CD4-positive, alpha-beta T cell treated with Interleukin-6 at 100 ng/mL for 8 hours (primary cell): ENCODE measurements at places on chromosomes 1 and 21.

DNA sequence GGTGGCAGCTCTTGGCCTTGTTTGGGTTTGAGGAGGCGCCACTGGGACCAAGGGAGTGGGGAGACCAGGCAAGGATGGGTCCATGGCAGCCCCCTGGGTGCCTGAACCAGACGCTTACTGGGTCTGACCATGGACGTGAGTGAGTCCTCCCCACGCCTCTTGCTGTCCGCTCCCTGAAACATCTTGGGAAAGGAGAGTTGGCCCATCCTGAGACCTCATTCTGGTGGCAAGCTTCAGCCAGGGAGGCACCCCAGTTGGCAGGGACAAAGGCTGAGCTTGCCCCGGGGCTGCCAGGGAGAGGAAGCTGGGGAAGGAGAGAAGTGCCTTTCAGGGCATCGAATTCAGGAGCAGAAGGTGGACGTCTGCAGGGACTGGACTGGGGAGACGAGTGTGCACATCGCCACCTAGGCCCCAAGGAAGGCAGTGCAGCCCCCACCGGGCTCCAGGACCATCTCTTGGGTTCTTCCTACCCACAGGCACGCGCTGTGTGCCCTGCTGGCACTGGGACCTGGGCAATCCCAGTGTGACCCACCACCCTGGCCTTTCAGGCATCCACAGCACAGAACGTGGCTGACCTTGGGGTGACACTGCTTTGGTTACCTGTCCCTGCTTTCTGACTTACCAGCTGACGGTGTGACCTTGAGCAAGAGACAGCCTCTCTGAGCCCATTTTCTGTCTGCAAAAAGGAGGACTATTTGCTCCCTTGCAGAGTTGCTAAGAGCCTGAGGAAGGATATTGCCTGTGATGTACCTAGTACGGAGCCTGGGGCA, 132.9 kb upstream of the WNT4 start:
- peak; percentile 4 for DNase-seq

DNA sequence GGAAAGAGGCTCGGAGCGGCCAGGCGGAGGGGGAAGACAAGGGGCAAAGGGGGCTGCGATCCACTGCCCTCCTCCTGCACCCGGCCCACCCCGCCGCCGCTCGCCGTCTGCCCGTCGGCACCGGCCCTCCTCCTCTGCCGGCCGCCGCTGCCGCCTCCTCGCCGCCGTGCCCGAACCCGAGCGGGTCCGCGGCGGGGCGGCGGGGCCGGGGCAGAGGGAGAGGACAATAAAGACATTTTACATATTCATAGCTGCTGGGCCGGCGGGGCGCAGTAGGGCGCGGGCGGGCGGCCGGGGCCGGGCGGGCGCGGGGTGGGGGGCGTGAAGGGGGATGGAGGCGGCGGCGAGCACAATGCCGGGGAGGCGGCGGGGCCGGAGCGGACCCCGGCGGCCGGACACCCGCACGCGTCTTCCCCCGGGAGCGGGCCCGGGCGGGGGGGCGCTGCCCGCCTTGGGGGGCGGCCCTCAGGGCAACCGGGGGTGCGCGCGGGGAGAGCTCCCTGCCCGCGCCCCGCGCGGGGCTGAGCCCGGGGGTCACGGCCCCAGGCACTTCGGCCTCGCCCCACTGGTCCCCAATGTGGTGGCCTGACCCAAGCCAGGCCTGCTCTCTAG, 546 bp downstream of the POU2F1 start:
- no peak for DNase-seq

- no peak for DNase-seq
Observed at GRCh38 chr21:42734323-42734971, 81.0 kb downstream of the PDE9A start.

DNA sequence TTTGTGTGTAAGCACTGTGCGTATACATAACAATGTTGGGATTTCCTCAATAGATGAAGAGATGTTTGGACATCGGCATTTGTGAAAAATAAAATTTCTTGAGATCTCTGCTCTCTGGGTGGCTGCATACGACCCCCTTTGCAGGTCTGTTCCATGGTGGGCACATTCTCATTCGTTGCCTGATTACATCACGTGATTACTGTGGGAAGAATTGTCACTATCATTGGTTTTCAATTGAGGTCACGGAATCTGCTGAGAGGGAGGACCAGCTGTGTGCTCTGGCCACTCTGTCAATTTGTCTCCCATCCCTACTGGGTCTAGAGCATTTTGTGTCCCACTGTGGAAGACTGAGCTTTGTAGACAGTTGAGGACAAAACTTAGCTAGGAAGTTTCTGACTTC, 81.8 kb downstream of the DISC1 start:
- no peak for DNase-seq

GRCh38 chr1:228546541-228547463, 59.6 kb downstream of the RNF187 start:
- no peak for DNase-seq

DNA sequence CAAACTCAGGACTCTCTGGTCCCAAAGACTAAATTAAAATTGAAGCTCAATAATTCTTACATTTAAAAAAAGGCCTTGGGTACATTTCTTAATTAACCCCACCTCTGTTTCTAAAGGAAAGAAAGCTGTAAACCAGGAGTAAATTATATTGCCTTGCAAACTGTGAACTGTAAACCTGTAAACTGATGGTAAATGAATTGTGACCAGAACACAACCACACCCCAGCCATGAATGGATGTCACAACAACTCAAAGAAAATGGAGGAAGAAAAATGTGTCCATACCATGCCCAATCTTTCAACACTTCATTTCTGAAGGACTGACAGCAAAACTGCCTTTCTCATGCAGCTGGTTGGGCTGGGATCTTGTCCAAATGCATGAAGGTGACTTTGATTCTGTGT, 171.3 kb upstream of the C1orf87 start:
- no peak for DNase-seq

DNA sequence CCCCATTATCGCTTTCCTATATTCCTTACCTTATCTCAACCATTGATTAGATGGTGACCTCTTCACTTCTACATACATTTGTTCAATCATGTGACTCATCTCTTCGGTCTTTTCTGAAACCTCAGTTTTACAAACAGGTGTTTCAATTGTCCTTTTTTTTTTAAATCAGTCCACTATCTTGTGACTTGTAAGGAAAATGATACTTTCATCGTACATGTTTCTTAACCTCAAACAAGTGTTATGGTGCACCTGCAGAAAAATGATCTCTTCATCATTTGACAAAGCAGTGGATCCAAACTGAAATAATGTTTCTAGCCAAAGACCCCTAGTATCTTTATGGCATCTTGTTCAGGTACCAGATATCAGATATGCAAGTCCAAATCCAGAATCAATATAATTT, 1157.2 kb downstream of the MRPL39 start:
- DNase-seq, result no peak

DNA sequence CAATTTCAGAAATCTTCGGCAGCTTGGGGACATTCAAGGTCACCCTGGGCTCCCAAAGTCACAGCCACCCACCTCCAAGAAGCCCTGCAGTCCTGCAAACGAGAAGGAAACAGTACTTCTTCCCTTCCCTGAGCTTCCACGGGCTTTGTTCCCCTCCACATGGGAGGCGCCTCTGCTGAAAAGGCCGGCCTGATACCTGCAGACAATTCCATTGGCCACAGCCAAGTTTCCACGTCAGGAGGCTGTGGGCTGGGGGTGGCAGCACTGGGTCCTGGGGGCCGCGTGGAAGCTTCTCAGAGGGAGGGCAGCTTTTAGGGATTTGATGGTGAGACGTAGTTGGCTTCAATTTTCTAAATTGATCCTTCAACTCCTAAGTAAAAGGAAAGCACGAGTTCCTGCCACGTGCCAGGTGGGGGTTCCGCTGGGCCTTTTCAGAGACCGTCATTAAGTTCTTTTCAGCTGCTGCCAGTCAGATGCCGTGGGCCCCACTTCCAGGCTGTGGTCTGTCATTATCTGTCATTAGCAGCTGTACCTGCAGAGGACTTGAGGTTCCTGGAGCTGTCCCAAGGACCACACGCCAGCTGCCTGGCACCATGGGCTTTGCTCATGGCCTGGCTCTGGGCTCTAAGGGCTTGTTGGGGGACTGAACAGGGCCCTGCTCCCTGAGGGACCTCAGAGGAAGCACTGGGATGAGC, 98.7 kb downstream of the CRYAA start:
- DNase-seq, result no peak

GRCh38 chr1:47507144-47507543, 69.3 kb downstream of the FOXD2 start:
- no peak for DNase-seq

GRCh38 chr1:115313182-115313581, 24.9 kb downstream of the NGF start:
- no peak for DNase-seq

DNA sequence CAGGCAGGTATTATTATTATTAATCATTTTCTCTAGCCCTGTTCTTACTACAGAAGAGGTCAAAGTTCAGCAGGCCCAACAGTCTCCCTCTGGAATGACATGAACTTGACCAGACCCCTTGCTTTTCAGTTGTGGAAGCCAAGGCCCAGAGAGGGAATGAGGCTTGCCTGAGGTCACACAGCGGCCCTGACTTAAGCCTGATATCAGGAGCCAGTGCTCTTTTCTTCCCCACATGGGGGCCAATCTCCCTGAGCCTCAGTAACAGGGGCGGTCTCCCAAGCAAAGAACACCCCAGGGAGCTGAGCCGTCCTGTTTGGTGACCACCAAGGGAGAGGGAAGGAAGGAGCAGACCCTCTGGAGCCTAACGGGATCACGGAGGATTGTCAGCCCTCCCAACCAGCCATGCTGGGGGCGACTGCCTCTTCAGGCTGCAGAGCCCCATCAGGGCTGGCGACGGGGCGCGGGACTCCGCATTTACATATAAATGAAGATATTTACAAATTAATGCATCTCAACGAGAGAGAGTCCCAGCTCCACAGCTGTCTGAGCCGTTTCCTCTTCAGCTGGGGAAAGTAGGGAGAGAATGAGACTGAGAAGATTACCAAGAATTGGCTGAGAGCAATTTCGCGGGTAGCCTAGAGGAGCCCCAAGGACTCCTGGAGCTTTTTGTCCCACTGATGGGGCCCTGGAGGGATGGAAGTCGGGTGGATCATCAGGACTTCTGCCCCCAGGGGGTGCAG, 186.1 kb upstream of the KLHDC7A start:
- no peak for DNase-seq

- no peak for DNase-seq
Observed at GRCh38 chr1:30028939-30029338, 694.4 kb downstream of the MATN1 start.

DNA sequence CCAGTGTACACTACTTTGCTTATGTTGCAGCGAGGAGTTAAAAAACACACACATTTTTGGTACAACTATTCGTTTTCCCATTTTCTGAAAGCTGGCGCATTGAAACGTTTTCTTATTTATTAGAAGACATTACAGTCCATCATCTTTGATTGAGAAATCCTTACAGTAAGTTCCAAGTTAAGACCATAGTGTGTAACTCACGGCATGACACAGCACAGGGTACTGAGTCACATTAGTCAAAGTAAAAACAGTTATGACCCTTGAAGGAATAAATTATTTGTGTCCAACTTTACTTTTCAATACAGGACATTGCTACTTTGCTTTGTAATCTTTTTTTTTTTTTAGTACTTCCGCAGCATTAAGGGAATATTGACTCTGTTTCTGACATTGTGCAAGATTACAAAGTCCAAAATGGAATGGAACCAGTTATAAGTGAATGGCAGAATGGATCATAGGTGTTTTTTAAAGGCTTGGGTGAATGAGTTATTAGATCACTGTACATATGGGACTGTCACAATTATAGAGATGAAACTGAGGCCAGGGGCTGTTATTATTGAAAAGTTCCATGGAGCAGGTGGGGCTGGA, 11.7 kb downstream of the PTGFRN start:
- DNase-seq, result no peak

GRCh38 chr1:227889863-227890405, 57.8 kb downstream of the WNT9A start:
- DNase-seq, result no peak

DNA sequence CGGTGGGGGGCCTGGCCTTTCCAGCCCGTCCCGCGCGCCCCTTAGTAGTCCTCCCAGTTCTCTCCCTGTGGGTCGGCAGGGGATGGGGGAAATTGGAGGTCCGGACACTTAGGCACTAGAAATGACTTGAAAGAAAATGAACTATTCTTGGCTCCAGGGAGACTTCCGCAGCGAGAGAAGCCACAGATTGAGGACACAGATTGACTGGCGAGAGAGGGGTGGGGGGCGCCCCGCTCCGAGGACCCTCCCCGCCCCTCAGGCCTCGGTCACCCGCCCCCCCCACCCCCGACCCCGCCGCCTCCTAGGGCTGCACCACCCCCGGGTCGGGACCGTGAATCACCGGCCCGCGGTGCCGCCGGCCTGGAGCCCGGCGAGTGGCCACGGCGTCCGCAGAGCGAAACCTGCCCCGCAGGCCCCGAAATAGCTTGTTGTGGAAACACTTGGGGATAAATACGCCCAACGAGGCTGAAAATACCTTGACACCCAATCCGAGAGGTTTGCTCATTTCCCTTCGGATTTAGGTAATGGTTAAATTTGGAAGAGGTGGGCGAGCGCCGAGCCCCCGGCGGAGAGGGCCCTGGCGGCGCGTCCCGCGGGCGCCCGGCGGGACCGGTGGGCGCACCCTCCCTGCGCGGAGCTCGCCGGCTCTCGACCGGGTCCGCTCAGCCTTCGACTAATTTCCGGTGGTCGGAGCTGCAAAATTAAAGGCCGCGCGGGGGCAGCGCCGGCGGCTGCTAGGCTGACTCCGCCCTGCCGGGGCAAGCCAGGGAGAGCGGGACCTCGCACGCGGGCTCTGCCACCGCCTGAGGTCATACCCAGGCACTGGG, at the start of gene GFI1:
TSS of gene GFI1 (minus strand) at position 675 of the 827 bp plus-strand sequence. CDS start 3,438 bp downstream, outside the sequence.
- peak; percentile 50 for DNase-seq

DNA sequence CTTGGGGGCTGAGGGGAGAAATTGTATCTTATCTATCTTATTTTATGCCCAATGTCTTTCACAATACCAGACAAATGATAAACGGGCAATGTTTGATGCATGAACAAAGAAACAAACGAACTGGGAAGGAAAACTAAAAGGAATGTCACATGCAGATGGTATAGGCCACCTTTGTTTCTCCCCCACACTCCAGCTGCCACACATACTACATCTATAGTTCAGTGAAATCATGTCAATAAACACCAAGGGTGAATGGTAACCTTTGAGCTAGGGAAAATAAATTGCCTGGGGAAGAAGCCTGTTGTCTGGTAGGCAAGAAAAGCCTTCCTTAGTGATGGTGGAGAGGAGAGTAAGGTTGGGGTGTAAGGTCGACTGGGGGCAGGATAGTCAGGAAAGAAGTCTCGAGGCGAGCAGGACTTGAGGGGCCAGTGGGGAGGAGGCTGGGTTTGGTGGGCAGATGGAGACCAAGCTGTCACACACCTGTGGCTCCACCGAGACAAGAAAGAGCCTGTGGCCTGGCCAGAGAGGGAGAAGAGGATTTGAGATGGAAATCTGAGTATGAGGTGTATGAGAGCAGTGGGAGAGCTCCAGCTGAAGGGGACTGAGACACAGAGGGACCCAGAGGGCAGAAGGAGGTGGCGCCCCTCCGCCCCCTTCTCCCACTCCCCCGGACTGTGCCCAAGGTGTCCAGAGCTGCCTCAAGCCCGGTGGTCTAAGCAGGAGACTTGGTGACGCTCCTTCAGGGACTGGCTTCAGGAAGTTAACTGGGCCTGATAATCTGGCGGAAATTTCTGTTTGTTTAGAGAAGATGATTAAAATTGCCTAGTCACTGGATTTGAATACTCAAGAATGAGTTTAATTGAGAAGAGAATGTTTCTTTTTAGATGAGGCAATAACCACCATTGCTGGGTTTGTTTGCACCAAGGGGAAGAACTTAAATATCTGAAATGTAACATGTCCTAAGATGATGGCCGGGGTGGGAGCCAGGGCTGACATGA, 37.3 kb downstream of the ATF3 start:
- no peak for DNase-seq

GRCh38 chr1:187943606-187944403, 1115.1 kb downstream of the PLA2G4A start:
- DNase-seq, result no peak

- DNase-seq, result no peak
Observed at GRCh38 chr1:109799445-109799844, 35.7 kb upstream of the EPS8L3 start.

GRCh38 chr1:111602974-111603373, 16.6 kb upstream of the RAP1A start:
- no peak for DNase-seq
